ENCODE measurements at places on chromosomes 6 and 20. TPM values are rescaled to one million over a fixed set of nuclear protein-coding genes. Genes with fewer than 3 reads are reported as not detected.

- DNase-seq: no peak
Measured at GRCh38 chr6:63764318-63764916, 128.8 kb downstream of the PHF3 start.

GRCh38 chr6:111517965-111518364 is 34.9 kb upstream of the REV3L start:
- no peak for DNase-seq

DNA sequence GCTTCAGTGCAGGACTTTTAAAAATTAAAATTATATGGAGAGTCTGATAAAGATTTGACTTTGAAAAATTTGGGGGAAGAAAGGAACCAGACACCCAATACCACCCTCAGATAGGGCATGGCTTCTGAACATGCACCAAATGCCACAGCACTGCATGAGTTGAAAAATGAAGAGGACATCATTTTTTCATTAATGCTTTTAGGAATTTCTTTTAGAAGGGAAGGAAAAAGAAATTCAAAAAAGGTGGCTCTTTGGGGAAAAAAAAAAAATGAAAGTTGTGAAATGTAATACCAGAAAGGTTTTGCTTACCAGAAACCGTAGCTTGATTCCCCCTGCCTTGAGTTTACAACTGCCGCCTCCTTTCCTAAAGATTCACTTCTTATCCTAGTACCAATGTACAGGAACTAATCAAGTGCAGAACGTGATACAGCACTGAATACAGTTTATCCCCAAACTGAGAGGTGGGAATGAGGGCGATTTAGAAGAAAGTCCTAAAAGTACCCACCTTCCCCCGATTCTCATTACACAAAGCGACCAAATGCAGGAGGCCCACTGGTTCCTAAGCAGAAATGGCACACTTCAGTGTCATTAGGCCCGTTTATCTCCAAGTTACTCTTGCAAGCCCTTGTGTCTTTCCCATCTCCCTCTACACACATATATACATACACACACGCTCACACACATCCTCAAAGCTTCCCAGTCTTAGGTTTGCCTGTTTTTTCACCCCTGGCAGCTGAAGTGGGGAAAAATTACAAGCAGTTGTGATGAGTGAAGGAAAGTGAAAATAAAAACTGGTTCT is 2.8 kb downstream of the PPP1R10 start:
- no peak for DNase-seq

DNA sequence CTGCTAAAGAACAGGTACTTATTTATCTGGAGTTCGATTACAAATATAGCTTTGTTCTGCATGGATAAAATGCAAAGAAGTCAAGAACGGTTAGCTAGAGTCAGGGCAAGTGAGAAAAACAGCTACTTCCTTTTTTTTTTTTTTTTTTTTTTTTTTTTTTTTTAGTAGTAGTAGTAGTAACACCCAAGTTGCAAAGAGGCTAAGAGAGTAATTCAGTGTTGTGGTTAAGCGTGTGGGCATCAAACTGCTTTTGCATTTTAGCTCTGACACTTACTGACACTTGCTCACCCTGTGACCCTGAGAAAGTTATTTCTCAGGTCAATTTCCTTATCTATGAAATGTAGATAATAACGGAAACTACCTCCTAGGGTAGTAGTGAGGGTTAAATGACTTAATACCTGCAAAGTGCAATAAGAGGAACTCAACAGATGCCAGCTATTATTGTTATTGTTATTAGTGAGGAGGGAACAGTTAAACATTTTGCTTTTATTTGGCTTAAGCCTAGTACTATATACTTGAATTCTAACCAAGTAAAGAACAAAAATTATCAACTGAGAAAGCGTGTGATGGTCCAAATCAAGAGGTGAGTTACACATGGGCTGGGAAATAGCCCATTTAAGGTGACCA is 86.7 kb upstream of the BACH2 start:
- no peak for DNase-seq

- DNase-seq: no peak
Measured at GRCh38 chr6:11085758-11086435, 7.7 kb upstream of the SMIM13 start.

GRCh38 chr6:13015379-13015681 is 298.8 kb downstream of the PHACTR1 start:
- no peak for DNase-seq

GRCh38 chr6:21742238-21742660 is 148.7 kb downstream of the SOX4 start:
- DNase-seq: no peak

- no peak for DNase-seq
Measured at GRCh38 chr6:139602577-139602976, 228.1 kb upstream of the CITED2 start.

DNA sequence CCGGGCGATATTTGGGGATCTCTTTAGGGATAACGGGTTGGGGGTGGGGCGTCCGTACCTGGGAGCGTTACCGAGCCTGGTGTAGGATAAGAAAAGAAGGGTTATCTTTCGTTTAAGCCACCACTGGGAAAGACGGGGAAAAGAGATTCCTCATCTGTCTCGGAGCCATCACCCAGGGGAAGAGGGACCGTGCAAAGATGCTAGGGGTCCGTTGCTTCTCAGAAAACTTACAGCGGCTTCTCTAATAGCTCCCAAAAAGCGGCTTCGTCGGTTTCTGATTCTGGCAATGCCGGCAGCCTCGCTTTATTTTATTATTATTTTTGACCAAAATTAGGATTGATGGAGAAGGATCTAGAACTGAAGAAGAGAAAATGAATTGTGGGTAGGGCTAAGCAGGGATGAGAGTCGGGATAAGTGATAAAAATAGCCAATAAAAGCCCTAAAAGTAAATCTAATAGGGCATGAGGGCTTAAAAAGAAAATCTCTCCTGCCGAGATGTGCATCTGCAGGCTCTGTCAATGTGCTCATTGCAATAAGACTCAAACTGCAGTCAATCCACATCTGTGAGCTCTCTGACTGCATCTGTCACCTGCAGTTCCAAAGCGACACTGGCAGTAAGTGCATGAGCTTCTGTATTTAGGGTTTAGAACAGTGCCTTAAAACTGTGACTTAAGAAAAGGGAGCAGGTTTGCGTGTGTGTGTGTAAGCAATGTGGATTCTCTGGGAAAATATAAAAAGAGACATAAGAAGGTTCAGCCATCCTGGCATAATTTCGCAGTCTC is 801 bp downstream of the TBPL1 start:
- DNase-seq: no peak

The CNPY3 gene
- 20.1 TPM for total RNA-seq

The MMP24 gene
- total RNA-seq: 0.25 TPM

The AIF1 gene
- 15.2 TPM for total RNA-seq
